ENCODE measurements at places on chromosomes 11 and 22.
A peak's percentile ranks its signal among the peaks of the same experiment; 100 is the strongest.

DNA sequence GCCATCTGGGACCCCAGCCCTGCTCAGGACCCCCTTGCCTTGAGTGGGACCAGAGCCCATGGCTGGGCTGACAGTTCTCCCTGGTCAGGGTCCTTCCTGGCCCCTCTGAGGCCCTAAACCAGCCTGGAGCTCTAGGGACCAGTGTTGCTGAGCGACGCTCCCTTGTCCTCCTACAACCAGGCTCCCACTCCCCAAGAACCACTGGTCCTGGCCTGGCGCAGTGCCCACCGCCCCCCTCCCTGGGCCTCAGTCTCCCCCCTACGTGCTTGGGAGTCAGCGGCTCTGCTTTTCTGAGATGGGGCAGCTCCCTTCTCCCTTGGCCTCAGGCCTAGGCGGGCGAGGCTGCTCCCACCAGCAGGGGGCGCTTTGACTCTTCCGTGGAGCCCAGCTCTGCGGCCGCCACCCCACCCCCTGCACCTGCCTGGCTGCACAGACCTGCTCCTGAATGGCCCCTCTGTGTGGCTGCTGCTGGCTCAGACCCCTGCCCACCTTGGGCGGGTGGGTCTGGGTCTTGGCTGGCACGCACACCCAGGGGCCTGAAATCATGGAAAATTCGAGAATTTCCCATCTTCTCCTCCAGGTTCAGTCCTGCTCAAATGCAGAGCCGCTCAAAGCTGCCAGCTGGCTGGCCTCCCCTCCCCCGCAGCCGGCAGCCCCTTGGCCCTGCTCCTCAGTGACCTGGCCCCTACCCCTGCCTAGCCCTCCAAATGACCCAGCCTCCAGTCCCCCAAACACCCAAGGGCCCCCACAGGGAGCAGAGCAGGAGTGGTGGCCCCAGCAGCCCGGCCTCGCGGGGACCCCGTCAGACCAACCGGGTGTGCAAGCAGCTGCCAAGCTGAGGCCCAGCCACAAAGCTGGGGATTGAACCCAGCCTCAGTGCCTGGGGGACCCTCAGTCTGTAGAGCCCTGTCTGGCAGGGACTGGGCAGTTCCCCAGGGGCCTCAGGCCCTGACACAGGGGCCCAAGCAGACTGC, 9.1 kb downstream of the PRR33 start:
- peak; percentile 2 for DNase-seq

DNA sequence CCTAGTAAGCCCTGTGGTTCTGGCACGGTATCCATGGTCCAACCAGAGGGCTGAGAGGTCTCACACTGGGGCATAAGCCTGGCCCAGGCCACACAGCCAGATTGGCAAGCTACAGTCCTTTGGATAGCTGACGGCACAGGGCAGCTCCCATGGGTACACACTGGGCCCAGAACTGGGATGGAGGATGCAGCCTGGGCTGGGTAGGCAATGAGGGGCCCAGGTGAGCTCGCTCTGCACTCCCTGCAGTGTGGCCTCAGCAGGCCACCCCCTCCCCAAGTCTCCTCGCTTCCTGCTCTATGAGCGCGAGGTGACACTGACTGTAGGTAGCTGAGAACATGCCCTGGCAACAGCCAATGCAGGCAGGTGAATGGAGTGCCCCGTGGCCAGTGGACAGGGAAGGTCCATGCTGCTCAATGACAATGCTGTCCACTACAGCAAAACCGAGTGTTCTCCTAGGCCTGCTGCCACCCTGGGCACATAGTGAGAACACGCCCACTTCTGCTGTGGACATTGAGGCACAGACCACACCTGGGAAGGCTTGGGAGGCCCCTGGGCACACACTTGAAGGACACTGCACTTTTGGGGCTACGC, 3.8 kb downstream of the ARVCF start:
- DNase-seq = no peak

DNA sequence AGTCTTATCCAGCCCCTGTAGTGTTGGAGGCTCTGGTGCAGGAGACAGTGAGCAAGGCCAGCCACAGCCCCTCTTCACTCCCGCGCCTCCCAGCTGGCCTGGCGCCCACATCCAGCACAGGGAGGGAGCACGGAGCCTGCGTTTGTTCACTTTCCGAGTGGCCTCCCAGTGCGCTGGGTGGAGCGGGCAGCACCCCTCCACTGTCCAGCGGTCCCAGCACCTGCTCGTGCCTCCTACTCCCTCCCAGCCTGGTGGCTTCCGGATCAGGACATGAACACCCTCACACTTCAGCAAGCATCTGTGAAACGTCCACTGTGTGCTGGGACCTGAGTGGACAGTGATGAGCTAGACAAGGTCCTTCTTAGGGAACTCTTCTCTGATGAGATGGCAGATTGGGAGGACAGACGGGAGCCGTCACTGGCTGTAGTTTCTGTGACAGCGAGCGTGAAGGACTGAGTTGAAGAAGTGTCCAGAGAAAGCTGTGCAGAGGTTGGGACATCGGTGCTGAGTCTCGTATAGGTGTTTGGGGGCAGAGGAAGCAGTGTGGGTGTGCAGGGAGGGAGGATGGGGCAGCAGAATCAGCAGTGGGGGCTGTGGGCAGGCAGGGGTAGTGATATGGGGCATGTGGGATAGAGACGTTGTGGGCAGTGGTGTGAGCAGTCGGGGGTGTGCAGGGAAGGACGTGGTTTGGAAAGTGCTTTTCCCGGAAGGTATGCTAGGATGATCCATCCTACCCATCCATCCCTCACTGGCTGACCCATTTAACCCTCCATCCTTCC, 256.8 kb downstream of the TBC1D22A start:
- no peak for DNase-seq

DNA sequence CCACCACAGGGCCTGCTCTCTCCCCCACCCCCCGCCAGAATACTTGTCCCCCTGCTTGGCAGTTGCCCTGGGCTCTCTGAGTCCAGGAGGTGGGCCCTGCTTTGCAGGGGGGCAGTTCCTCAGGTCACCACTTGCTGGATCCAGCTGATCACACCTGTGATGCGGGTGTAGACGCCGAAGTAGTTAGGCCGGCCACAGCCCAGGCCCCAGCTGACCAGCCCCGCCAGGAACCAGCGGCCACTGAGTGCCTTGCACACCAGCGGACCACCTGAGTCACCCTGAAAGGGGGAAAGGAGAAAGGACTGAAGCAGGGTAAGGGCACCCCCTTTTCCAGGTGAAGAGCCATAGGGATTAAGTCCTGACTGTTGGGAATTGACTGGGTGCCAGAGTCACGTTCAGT, 14.4 kb downstream of the KCTD17 start:
- DNase-seq = no peak

DNA sequence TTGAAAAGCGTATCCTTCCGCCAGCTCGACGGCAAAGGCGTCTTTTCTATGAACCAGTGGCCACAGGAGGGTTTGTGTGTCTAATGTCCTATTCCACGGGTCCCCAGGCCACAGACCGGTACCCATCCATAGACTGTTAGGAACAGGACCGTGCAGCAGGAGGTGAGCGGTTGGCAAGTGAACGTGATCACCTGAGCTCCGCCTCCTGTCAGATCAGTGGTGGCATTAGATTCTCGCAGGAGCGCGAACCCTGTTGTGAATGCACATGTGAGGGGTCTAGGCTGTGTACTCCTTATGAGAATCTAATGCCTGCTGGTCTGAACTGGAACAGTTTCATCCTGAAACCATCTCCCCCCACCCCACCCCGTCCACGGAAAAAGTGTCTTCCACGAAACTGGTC, 62.7 kb upstream of the KCNQ1OT1 start:
- DNase-seq = no peak

- no peak for DNase-seq
Observed at GRCh38 chr11:102761646-102762238, 18.7 kb downstream of the MMP10 start.

GRCh38 chr11:95095858-95096587, 6.4 kb downstream of the ENDOD1 start:
- DNase-seq = no peak

All from SK-N-MC (cell line).